ENCODE measurements at places on chromosomes 1 and 21.

DNA sequence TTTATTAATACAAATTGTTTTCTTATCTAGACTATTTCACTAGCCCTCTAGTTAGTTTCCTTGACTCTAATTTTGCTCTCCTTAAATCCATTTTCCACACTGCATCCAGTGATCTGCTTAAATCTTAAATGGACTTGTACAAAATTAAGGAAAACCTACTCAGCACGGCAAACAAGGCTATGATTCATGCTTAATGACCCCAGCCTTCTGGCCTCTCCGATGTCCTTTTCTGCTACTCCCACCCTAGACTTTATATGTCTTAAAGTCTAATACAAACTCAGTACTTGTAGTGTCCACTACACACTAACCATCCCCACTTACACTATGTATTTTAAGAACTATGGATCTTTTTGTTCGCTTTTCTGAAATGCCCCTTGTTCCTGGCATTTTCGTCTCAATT, 2.2 kb downstream of the TMED5 start:
- no peak for DNase-seq

GRCh38 chr1:168442931-168443330, 100.9 kb downstream of the XCL2 start:
- no peak for DNase-seq

DNA sequence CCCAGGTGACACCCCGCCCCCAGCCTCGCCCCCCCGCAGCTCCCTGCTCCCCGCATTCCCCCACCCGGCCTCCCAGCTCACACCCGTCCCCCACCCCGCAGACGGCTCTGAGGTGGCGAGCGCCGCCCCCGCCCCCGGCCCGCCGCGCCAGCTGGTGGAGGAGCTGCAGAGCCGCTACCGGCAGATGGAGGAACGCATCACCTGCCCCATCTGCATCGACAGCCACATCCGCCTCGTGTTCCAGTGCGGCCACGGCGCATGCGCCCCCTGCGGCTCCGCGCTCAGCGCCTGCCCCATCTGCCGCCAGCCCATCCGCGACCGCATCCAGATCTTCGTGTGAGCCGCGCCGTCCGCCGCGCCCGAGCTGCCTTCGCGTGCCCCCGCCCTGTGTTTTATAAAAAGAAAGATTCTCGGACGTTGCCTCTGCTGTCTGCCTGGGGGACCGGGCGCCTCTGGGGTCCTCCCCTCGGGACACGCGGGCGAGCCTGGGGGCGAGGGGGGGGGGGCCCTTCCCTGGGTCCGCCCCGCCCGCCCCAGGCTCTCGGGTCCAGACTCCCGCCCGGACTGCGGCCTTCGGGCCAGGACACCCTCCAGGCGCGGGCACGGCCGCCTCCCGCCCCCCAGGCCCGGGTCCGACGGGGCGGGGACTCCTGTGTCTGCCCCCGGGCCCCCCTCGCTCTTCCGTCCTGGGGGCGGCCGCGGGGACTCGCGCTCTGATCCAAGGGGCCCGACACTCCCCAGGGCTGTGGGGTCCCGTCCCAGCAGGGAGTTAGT, 1.6 kb upstream of the MMP23B start:
- DNase-seq, result peak; percentile 89

DNA sequence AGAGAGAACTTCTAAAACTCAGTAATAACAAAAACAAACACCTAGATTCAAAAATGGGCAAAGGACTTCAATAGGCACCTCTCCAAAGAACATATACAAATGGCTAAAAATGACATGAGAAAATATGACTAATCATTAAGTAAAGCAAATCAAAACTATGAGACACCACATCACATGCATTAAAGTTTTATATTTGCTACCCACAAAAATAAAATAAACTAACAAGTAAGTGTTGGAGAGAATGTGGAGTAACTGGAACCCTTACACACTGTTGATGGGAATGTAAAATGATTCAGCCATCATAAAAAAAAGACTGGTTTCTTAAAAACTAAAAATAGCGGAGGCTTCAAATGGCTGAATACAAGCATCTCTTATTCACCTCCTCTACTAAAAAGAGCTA, 262.1 kb upstream of the PKN2 start:
- DNase-seq, result no peak

DNA sequence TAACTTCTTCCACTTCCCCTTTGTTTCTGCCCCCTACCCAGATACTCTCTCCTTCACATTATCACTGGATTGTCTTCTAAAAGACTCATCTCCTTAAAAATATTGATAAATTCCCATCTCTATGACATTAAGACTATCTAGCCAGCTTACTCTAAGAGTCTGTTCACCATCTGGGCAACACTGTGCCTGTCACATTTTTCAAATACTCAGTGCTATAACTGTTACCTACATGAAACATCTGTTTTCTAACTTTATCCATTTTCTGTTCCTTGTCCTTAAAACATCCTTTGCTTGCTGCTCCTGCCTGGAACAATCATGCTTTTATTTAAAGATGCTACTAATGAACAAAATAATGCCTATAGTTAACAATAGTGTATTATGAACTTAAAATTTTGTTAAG, 81.4 kb downstream of the NCAM2 start:
- no peak for DNase-seq

- no peak for DNase-seq
These were observed 22.6 kb upstream of the ZP4 start for GRCh38 chr1:237913345-237913744.

DNA sequence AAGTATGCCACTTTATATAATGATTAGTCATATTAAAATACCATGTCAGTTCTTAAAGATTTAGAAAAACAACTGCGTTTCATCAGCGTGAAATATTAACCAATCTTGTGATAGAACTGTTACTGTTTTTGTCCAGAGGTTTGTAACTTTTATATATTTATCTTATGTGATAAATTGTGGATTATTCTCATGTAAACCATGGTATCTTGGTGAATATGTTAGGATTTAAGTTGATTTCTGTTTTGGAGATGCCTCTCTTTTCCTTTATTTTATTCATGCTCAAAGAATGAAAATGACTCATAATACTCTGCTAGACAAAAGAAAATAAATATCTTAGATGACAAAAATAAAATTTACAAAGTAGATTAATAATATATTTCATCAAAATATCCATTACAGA, 88.4 kb downstream of the ADGRL4 start:
- no peak for DNase-seq

DNA sequence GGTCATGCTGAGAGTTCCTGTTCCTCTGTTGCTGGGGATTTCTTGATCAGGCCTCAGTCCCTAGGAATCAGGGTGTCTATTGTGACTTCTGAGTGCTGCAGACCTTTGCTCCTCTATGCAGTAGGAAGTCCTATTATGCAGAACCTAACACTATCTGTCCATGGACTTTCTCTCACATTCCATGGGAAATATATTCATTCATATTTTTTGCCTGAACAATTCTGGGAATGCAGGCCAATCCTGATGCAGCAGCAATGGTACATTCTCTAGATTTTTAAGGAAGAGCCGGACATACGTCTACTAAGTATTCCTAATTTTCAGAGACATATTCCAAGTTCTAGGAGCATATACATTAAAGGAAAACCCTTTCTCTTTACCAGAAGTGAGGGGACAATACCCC, 61.1 kb upstream of the C1orf87 start:
- DNase-seq, result no peak

DNA sequence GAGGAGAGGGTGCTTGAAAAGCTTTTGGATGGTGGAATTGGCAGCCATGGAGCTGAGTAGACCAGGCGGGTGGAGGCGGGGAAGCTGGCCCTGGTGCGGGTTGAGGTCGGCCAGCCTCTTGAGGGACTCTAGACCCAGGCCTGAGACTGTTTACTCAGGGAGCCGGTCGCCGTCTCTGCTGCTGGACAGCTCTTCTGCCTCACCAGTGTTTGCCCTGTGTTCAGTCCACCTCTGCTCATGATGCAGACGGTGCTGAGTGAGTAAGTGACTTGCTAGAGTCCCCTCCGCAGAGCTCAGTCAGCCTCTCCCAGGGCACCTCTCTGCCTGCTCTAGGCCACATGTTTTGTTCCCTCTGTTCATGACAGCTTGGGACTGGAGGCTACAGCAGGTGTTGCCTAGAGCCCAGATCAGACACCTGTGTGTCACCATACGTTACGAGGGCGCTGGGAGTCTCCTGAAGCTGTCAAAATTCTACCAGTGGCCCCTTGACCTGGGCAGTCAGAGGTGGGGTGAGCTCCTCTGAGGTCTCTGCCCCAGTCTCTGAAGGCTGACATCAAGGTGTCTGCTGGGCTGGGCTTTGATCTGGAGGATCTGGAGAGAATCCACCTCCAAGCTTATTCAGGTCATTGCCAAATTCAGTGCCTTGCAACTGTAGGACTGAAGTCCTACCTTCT, 73.5 kb upstream of the WNT4 start:
- no peak for DNase-seq

- DNase-seq, result no peak
These were observed 581 bp downstream of the SSU72 start for GRCh38 chr1:1573843-1574720.

DNA sequence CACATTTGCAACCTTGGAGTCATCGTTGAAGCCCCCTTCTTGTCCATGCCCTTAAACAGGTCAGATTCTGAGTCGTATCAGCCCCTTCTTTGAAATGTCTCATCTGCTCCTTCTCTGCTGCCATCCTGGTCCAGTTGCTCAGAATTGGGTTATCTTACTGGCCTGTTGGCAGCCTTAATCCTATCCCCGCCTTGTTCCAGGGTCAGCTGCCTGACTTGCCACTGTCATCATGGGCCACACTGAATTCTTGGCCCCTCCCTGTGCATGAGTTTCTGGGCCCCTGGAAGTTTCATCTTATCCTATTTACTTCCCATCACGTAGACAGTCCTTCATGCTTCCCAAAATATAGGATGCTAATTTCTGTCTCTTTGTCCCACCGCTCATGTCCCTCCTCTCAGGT, 23.7 kb downstream of the IRF2BP2 start:
- DNase-seq, result no peak

DNA sequence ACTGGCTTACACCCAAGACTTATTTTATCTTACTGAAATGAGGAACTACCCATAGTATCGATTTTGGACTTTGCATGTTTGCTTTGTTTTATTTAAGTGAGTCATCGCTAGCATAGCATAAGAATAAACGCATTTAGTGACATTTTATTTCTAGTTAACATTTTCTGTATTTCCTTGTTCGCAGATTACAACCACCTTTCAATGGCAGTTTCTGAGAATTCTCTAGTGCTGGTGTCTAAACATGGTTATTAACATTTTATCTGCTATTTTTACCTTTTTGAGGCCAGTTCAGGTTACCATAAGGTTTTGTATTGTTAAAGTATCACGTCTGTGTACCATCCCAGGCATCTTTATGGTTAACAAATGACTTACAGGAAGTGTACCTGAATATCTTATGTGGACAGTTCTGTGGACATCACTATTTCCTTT, 24.5 kb downstream of the EEIG2 start:
- no peak for DNase-seq

GRCh38 chr1:198657550-198658064, 18.8 kb downstream of the PTPRC start:
- DNase-seq, result no peak

DNA sequence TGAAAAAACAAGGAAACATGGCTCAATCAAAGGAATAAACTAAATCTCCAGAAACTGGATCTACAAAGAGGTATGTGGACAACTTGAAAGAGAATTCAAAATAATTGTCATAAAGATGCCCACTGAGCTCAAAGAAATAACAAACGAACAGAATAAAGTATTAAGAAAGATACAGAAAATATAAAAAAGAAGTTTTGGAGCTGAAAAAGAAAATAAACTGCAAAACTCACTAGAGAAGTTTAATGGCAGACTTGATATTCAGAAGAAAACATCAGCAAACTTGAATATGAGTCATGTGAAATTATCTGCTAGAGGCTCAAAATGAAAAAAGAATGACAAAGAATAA, 208.1 kb upstream of the SAMSN1 start:
- DNase-seq, result no peak

All from stimulated activated CD8-positive, alpha-beta memory T cell treated with anti-CD3 and anti-CD28 coated beads, Interleukin-7, amount 100 ng/mL, for 1 hour (primary cell).